Kidney (tissue), 22 donors: ENCODE measurements at places on chromosomes 3 and 15. TPM values are rescaled to one million over a fixed set of nuclear protein-coding genes. Genes with fewer than 3 reads are reported as not detected.

DNA sequence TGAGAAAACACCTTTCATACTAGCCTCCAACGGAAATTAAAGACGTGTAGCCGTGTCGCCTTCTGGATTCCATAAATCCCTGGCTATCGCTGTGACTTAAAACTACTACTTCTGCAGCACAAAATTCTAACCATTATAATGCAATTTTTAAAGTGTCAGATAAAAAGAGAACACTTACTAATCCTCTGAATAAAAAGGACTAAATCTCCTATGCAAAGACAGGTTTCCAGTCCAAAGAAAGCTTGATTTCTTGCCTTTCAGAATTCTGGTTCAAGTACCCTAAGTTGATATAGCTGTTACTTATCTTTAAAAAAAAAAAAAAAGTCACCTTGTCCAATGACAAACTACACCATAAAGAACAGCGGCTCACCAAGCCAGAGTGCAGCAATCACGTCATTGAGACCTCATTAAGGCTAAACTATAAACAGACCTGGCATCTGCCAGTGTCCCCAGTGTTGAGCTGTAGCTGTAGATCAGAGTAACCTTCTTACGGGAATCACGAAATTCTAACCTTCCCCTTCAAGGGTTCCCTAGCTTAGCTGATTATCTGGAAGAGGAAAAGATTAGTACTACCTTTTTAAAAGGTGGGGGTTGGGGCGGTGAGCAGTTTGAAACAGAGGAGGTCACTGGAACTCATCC lies 2.2 kb downstream of the ABCC5 start:
- DNase-seq = no peak

The FAM131A gene
- polyA plus RNA-seq = 14.0 TPM

- no peak for DNase-seq
Measured at GRCh38 chr3:161084277-161084676, 20.9 kb downstream of the B3GALNT1 start.

The KAT2B gene
- polyA plus RNA-seq = 9.5 TPM

The HGD gene
- 251 TPM for polyA plus RNA-seq

GRCh38 chr15:58985443-58985842 lies 2.0 kb upstream of the RNF111 start:
- no peak for DNase-seq

DNA sequence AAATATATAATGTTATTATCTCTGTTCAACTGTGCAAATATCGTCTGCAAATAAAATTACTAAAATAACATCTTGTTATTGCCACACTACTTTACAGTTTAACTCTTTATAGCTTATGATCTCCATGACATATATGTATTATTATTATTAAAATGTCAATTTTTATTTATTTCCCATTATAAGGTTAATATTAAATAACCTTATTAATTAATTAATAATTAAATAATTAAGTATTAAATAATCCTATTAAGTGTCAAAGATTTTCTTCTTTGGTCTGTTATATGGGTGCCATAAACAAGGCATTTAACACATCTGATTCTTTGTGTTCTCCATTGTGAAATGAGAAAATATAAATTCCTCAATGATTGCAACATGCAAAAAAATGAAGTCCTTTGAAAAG lies 10.0 kb downstream of the BCHE start:
- no peak for DNase-seq

DNA sequence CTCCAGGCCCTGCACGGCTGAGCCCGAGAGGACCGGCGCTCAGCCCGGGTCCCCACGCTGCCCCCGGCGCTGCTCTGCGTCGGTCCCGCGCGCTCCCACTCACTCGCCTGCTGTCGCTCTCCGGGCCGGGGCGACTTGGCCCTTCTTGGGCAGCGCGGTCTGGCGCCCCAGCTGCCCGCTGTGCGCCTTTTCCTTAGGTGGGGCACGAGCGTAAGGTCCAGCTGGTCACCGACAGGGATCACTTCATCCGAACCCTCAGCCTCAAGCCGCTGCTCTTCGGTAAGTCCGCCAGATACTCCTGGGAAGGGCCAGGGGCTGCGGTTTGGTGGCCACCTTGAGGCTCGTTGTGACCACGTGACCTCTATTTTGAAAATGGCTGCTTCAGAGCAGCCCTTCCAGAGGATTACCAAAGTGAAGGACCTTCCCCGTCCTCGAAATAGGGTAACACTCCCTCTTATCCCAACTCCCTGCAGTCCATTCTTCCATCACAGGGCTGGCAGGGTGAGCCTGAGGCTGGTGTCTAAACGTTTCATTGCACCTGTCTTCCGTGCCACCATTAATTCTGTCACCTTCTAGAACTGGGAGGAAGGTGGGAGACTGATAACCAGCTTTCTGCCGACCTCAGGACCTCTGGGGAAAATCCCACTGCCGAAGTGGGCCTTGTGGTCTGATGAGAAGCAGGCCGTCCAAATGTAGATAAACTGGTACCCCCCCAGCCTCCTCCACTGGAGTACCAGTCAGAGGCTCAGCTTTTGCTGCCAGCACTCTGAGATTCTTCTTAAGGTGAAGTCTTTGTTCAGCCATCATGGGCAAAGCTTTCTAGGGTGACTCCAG lies 812 bp downstream of the P4HTM start:
- peak; percentile 48 for DNase-seq

GRCh38 chr15:37771465-37771864 lies 163.0 kb upstream of the TMCO5A start:
- no peak for DNase-seq

- DNase-seq = no peak
Measured at GRCh38 chr3:23611737-23612295, 193.9 kb upstream of the UBE2E1 start.

GRCh38 chr15:52006702-52007340 lies 12.2 kb upstream of the MAPK6 start:
- no peak for DNase-seq

DNA sequence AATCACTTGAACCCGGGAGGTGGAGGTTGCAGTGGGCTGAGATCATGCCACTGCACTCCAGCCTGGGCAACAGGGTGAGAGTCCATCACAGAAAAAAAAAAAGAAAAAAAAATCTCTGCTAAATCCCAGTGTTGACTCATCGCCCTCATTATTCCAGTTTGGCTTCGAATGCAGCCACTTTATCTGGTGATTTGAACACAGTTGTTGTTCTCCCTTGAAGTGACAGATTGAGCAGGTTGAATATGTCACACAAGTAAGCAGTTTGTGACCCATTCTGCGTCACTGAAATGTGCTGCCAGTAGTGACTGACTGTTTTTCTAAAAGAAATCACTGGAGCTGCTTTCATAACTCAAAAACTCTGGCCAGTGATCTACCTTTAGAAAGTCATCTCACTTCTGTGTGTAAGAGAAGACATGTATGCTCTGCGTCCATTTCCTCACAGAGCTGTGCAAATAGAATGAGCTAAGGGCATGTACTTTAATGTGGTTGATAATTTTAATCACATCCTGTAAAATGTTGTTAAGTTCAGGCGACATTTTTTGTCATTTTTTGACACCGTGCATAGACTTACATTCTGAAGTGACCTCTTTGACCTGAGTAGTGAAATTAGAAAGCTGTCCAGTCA lies 12.5 kb downstream of the DOCK3 start:
- no peak for DNase-seq

GRCh38 chr15:65558997-65559760 lies 28.9 kb downstream of the HACD3 start:
- DNase-seq = no peak

- DNase-seq = peak; percentile 12
Measured at GRCh38 chr15:78841891-78842290, 30.6 kb upstream of the ADAMTS7 start.

The ARNT2 gene
- 12.2 TPM for polyA plus RNA-seq

The GABRR3 gene
- not detected for polyA plus RNA-seq

GRCh38 chr3:149475451-149476060 lies 1.1 kb downstream of the TM4SF4 start:
- DNase-seq = no peak

The ANKDD1A gene
- 1.9 TPM for polyA plus RNA-seq

GRCh38 chr3:116057400-116058006 lies 387.8 kb downstream of the LSAMP start:
- no peak for DNase-seq

DNA sequence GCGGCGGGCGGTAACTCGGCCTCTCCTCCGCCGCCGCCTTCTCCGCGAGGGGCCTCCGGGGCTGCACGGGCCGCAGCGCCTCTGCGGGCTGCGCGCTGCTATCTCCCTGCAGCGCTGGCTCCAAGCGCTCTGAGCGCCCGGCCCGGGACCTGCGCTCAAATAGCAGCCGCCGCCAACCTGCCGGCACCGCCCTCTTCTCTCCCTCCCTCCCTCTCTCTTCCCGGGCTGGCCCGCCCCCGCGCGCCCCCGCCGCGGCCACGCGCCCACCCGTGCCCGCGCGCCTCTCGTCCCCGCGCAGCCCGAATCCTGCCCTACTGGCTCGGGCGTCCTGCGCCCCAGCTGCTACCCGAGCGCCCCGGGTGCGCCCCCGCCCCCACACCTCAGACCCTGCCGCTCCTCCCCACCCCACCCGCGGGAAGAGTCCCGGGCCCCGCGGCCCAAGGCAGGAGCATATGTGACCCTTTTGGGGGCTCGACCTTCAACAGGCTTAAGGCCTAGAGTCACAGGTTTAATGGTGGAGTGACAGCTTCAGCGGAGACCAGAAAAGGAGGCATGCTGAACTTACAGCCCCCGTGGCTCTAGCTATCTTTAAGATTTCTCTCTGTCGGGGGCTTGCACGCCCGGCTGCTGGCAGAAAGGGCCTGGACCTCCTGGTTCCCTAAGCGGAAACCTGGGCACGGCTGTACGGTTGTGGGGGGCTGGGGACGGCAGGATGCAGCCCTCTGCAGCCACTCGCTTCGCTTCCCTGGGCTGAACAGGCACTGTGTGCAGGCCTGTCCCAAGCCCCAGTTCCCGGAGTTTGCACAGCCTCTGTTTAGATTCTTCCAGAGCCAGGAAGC lies at the start of gene CACNA2D2:
Gene CACNA2D2 (minus strand): TSS at position 131 of the 839 bp plus-strand sequence. CDS start 211 bp downstream, outside the sequence.
- peak; percentile 84 for DNase-seq

The PPP1R14D gene
- 4.0 TPM for polyA plus RNA-seq

DNA sequence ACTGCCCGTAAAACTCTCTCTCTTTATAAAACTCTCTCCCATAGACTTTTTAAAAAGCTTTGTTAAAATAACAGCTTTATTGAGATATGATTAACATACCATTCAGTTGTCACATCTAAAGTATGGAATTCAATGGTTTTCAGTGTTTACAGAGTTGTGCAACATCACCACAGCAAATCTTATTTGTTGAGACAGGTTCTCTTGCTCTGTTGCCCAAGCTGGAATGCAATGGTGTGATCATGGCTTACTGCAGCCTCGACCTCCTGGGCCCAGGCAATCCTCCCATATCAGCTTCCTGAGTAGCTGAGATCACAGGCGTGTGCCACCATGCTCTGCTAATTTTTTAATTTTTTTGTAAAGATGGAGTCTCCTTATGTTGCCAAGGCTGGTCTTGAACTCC lies 35.9 kb upstream of the TRAK1 start:
- no peak for DNase-seq

DNA sequence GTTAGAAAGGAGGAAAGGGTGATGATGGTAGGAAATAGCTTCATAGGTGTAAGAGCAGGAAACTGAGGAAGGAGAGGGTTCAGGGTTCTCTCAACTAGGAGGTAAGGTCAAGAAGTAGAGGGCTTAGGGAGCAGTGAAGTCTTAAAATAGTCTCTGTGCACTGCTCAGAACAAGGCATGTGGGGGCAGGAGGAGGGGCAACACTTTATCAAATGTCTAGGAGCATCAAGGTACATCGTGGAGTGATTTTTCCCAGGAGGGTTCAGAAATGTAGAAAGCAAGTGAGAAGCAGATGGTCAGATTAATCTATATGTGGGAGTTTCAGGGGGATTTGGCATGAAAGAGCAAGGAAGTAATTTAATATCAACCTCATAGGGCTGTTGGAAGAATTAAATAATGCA lies 58.8 kb downstream of the TNIK start:
- no peak for DNase-seq

The ZNF106 gene
- 7.2 TPM for polyA plus RNA-seq

- no peak for DNase-seq
Measured at GRCh38 chr3:13601692-13602080, 52.8 kb downstream of the FBLN2 start.

The CTXND1 gene
- polyA plus RNA-seq = 2.2 TPM

The SENP8 gene
- 5.6 TPM for polyA plus RNA-seq

- peak; percentile 57 for DNase-seq
Measured at GRCh38 chr15:69976366-69976994, 121.2 kb downstream of the TLE3 start.

DNA sequence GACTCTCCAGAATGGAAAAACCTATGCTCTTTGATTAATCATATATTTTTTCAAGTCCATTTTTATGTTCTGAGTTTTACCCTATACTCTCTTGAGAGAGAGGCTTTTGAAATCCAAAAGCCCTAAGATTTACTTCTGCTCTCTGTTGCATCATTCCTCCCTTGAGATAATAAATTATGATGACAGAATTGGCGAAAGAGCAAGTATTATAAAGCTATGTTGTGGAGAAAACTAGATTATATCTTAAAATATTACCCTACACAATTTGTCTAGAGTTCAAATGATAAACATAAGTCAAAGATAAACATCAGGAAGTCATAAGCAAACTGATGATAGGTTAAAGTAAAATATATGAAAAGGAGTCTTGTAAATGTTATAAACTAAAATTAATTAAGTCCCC lies 293.4 kb upstream of the MME start:
- DNase-seq = peak; percentile 23

- DNase-seq = no peak
Measured at GRCh38 chr15:40498418-40498817, 27.6 kb downstream of the CHST14 start.

DNA sequence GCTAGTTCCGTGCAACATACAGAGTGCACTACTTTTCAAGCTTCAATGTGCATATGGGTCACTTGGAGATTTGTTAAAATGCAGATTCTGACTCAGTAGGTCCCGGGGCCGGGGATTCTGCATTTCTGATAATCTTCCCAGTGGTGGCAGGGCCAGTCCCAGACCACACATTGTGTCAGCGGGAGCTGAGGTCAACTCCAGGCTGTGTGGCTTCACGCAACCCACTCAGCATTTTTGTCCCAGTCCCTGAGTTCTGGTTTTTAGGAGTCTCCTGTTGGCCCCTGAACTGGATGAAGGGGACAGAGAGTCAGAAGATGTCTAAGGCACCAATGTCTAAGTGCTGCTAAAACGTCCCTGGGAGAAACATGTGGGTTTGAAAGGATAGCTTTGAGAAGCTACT lies 26.1 kb upstream of the CCDC174 start:
- no peak for DNase-seq

GRCh38 chr3:95613993-95614392 lies 1200.4 kb upstream of the EPHA6 start:
- DNase-seq = no peak

GRCh38 chr3:129673012-129673411 lies 66.5 kb upstream of the PLXND1 start:
- DNase-seq = no peak

DNA sequence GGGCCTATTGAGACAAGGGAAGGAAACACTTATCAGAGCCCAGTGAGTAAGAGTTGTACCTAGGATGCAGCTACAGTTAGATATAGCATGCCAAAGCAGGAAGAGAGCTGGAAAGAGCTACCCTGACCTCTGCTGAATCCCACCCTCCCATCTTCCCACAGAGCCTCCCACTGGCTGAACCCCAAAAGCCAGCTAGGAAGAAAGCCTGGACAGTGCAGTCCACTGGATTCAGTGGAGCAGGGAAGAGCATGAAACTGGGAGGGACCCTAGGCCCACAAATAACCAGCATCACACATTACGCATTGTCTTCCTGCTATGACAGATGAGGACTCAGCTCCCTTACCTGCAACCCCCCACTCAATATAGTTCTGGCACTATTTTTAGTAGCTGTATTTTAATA lies 81.5 kb upstream of the AKAP13 start:
- no peak for DNase-seq

GRCh38 chr15:66893294-66893693 lies 172.1 kb upstream of the SMAD3 start:
- no peak for DNase-seq

The FOXB1 gene
- polyA plus RNA-seq = not detected
